ENCODE measurements at places on chromosomes 5 and 9.

DNA sequence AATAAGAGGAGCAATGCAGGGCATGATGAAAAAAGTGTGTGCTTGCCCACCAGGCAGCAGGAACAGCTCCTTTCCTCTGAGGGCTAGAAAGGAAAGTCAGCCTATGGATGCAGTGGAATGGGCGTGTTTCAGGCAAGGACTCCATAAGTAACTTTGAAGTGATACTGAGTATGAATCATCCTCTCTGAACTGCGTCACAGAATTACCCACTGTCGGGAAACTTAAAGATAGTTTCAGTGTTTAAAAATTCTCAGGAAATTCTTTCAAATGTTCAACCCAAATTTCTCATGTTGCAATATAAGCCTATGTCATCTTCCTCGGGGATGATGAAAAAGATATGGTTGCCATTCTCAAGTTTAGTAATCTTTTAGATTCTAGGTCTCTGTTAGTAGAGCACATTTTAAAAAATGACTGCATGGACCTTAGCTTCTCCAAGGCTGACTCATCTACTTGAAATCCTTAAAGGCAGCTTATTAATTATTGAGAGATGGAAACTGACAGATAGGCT lies 27.7 kb downstream of the PTCD2 start:
- DNase-seq: peak; percentile 81

GRCh38 chr5:180090098-180090768 lies 18.7 kb upstream of the RNF130 start:
- peak; percentile 38 for DNase-seq

DNA sequence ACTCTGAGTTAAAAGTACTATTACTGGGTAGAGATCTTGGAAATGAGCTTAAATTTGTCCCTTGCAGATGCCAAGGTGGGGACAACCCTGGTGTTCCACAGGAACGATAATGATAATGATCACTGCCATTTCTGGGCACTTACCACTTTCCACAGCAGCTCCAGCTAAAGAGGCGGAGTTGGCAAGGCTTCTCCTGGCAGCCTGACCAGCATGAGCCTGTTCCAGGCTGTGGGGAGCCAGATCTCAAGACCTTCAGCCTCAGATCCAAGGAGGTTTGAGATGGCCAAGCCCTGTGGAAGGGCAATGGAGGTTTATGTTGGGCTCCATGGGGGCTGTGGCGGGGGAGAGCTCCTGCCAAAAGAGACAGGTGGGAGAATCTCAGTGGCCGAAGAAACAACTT lies 244.9 kb upstream of the MVB12B start:
- no peak for DNase-seq

DNA sequence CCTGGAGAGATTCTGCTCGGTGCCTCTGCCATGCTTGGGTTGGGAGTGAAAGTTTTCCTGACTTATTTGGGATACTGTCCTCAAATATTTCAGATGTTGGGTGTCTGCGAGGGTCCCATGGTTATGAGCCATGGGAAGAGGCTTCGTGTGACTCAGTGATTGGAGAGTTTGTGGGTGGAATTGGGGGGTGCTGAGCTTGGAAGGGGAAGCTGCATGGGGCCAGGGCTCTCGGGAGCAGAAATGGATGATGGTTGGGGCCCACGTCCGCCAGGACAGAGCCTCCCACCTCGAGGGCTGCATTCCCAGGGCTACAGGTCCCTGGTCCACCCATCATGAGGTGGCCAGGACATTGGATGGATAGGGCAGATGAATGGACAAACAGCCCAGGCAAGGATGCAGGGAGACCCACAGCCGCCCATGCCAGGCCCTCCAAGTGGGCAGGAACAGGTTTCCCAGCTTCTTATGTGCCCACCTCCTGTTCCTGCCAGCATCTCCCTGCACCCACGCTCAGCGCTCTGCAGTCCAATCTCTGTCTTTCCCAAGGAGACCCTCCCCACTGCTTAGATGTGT lies 5.5 kb downstream of the OBP2B start:
- DNase-seq: no peak

DNA sequence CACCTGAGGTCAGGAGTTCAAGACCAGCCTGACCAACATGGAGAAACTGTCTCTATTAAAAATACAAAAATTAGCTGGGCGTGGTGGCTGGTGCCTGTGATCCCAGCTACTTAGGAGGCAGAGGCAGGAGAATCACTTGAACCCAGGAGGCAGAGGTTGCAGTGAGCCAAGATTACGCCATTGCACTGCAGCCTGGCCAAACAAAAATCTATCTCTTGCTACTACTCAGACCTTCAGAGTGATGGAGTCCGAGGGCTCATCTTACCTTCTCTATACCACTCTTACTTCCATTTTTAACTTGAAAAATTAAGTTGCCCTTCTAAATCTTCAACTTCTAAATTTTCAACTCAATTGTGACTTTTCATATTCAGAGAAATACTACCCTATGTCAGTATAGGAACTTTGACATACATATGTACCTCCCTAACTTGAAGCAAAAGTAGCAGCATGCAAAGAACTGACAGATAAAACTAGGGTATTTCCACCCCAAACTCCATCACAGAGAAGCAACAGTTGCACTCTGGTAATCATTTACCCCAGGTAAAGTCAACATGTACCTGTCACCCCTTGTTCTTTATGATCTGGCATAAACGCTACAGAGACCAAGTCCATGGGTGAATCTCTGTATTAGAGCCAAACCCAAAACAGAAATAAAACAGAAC lies 11.4 kb downstream of the ZFAND5 start:
- DNase-seq: no peak

DNA sequence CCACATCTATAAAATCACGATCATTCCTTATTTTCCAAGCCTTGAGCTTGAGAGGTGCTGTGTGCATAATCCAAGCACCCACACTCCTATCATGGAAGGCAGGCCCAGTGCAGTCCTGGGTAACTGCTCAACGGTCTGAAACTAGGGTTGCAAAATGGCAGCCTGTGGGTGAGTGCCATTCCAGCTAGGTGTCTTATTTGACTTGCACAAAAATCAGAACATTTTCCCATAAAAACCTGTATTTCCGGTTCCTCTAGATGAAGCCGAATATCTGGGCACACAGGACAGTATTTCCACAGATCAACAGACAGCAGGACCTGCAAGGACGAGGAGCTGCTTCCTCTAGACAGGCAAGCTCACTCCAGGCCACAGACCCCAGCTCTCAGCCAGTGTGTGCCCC lies 588.8 kb downstream of the BNC2 start:
- no peak for DNase-seq

DNA sequence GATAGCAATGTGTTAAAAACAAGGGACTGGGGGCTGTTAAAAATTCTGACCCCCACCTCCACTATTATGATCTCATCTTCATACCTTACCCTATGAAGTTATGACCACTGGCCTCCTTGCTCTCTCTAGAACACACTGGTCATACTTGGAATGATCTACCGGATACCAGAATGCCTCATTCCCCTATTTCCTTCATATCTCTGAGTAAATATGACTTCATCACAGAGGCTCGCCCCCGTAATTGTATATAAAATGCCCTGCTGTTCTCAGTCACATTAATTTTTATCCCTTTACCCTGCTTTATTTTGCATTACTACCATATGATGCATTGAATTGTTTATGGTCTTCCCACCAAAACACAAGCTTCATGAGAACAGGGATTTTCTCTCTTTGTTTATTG lies 29.2 kb downstream of the IZUMO3 start:
- no peak for DNase-seq

GRCh38 chr5:158857976-158858375 lies 241.7 kb downstream of the EBF1 start:
- no peak for DNase-seq

DNA sequence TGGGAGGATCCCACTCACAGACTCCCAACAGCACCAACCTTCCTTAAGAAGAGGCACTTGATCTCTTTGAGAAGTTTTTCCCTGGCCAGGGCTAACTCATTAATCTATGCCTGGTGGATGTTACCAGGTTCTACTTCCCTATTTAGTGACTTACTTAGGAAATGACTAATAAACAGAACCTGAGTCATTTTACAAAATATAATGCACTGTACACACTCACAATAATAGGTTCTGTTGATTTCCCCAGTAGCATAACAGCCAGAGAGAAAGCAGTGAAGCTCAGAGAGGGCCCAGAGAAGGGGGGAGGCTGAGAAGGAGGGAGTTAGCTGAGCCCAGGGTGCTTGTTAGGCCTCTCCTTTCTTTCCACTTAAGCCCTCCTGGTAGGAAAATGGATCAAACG lies 27.1 kb downstream of the FRMD3 start:
- no peak for DNase-seq

DNA sequence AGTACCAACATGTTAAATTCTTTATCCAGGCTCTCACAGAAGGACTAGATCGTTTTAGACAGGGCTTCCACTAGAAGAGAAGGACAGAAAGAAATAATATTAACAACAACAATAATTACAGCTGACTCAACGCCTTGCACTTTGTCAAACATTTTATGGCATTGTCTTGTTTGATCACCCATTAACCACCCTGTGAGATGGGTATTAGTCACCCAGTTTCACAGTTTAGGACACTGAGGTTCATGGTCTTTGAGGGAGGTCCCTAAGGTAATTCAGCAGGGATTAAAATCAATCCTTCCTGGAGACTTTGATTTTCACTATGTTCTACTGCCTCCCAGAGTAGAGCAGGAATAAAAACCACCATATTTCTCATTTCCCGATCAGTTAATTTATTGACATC lies 51.4 kb upstream of the BNC2 start:
- DNase-seq: no peak

DNA sequence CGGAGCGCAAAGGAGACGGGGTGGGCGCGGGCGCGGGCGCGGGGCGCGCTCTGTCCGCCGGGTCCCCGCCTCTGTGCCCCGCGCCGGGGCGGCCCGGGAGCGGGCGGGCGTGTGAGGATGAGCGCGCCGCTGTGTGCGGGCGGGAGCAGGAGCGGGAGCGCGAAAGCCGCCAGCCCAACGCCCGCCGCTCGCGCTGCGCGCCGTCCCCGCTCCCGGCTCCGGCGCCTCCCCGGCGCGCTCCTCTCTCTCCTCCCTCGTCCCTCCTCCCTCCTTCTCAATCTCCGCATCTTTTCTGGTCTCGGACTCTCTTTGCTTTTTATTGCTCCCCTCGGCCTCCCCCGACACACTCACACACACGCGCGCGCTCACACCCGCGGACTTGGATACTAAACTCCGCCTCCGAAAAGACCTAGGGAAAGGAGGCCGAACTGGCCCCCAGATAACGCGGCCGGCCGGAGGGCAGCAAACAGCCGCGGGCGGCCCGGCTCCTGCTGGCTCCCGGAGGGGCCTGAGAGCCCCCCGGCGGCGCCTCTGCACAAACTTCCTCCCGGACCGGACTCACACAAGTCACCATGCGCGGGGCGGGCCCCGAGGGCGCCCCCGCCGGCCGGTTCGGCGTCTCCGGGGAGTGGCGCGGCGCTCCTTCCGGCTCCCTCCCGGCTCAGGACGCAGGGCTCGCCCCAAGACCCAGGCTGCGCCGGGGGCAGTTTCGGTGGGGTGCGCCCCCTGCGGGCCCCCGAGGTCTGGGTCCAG lies at the start of gene FIBCD1:
Gene FIBCD1 (minus strand): TSS at position 596 of the 753 bp plus-strand sequence. CDS start 640 bp downstream, outside the sequence.
- DNase-seq: no peak

DNA sequence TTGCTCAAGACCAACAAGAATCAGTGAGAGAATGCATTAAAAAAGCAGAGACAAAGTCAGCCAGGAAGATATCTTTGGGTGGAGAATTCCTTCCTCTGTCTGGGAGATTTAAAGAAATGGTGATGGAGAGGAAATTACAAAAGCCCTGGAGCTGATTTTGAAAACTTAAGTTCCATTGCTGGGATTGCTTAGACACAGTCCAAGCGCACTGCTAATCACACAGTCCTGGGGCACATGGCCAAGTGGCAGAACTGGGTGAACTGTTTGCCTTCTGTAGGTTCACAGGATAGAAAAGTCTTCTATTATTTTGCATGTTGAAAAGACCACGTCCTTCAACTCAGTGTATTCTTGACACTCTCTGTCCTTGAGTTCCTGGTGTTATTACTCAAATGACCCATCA lies 284.9 kb upstream of the FBXL7 start:
- DNase-seq: no peak

DNA sequence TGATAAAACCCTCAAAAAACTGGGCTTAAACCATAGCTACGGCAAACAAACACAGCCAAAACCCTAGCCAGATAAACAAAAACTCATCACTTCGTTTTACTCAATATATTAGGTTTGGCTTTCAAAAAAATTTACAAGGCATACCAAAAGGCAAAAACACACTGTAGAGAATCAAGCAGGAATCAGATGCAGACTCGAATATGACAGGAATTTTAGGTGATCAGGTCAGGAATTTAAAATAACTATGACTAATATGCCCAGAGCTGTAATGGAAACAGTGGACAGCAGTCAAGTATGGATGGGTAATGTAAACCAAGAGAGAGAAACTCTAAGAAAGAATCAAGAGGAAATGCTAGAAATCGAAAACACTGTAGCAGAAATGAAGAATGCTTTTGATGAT lies 26.5 kb upstream of the DOCK2 start:
- DNase-seq: no peak

DNA sequence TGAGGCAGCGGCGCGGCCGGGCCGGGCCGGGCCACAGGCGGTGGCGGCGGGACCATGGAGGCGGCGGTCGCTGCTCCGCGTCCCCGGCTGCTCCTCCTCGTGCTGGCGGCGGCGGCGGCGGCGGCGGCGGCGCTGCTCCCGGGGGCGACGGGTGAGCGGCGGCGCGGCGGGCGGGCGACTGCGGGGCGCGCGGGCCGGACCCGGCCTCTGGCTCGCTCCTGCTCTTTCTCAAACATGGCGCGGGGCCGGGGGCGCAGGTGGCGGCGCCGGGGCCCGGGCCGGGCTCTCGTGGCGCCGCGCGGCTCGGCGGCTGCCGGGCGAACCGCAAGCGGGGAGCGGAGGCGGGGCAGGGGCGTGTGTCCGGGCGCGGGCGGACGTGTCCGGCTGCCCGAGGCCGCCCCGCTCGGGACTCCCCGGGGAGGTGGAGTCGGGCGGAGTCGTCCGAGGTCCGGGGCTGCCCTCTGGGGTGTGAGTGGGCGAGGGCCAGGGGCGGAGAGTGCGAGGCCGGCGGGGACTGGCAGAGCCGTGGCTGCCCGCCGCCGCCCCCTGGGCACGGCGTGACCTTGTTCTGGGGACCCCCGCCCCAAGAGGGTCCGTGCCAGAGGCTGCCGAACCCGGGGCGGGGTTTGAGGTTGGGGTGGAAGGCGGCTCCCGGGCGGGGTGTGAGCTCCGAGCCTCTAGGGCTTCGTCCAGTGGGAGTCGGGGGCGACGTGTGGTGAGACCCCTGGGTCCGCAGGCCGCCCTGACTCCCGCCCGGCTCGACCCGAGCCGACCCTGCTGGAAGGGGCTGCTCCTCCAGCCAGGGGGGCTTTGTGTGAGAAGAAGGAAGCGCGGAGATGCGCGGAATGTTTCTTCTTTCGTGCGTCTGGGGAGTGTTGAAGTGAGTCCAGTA lies 485 bp downstream of the TGFBR1 start:
- peak; percentile 52 for DNase-seq

GRCh38 chr5:40112875-40113274 lies 566.8 kb upstream of the PTGER4 start:
- no peak for DNase-seq
